ENCODE measurements at places on chromosomes 6 and 20.

DNA sequence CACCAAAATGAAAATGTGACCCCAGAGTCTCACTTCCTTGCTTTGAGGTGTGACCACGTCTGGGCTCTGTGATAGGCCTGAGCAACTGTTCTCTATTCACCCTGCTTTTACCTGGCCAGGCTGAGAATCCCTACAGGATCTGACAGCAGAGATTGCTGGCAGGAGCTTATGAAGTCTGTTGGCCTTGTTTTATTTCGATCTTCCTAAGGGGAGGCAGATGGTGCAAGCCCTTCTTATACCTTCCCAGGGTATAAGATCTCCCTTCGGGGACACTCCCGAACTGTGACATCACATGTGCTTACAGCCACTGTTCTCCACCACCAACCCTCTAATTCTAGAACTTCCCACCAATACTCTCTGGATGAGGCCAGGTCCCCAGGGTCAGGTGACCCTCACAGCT, 26.8 kb downstream of the MYT1 start:
- DNase-seq, result no peak

GRCh38 chr6:156889469-156889868, 112.3 kb downstream of the ARID1B start:
- no peak for DNase-seq

DNA sequence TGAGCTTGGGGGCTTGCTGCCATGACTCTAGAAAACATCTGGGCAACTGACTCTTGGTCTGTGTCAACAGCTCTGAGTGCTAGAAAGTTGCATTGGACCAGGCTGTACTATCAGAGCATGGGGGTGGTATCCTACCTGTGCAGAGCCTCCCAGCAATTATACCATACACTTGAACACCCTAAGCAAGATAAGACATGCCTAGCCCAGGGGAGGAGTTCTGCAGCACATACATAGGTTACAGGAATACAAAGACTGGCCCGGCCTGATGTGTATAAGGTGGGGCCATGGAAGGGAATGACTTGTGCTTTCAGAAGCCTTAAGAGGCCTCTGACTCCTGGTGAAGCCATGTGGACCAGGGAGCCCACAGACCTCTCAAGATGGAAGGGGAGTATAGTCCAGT, 11.4 kb upstream of the MOCS1 start:
- DNase-seq, result no peak

- DNase-seq, result no peak
These were observed 9.0 kb upstream of the MRGBP start for GRCh38 chr20:62787321-62787720.

- DNase-seq, result no peak
These were observed 14.2 kb upstream of the PREX1 start for GRCh38 chr20:48841875-48842529.

DNA sequence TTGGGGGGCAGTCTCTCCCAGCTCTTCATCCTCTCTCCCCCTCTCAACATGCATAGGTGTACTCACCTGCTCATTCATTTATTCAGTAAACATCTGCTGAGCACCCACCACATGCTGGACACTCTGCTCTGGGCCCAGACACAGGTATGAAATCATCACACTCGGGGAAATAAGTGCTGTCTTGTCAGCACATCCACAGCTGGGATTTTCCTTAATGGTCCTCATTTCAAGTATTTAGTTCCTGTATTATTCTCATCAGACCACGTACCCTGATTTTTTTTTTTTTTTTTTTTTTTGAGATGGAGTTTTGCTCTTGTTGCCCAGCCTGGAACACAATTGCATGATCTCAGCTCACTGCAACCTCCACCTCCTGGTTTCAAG, 19.4 kb downstream of the RAB5IF start:
- DNase-seq, result no peak

GRCh38 chr6:88445188-88445965, 279.2 kb upstream of the CNR1 start:
- DNase-seq, result no peak

GRCh38 chr6:14765106-14765505, 480.8 kb upstream of the JARID2 start:
- no peak for DNase-seq

GRCh38 chr6:37826188-37826587, 6.7 kb downstream of the ZFAND3 start:
- no peak for DNase-seq

GRCh38 chr20:22555791-22556564, 28.4 kb downstream of the FOXA2 start:
- no peak for DNase-seq

DNA sequence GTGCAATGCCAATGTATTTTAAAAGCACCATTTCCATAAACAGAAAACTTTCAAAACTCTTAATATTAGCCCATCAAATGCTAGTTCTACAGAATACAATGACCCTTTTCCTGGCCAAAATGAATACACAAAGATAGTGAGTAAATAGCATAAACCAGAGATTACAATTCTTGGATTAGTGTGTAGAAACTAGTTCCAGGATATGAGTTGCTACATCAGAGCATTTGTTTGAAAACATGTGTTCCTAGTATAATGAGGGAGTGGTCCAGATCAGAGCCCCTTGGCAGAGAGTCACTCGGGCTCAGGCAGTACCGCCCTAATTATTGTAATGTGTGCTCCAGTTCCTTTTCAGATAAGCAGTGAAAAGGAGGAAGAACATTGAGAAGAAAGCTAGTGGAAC, 63.7 kb upstream of the COL21A1 start:
- DNase-seq, result peak; percentile 57

GRCh38 chr20:45344168-45344860, 3.9 kb downstream of the SDC4 start:
- peak; percentile 82 for DNase-seq

DNA sequence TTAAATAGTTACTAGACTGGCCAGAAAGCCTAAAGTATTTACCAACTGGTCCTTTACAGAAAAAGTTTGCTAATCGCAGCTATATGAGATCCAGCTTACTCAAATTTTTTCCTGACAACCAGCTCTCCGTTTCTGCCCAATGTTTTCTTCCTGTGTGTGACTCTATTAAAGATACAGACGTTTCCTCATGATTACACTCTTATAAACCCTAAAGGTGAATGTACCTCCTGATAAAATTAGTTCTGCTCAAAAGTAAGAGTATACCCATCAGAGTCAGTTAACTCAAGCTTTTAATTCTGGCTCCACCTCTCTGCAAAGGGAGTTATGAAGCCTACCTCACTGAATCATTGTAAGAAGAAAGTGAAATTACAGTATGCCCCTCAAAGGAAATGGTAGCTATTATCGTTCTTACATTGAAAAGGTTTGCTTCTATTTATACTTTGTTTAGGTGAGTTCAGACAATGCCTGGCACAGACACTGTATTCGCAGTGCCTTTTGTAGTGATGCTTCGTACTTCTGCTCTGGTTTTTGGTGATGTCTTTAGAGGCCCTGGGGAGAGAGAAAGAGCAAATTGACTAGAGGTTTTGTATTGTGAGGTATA, 10.2 kb upstream of the MROH8 start:
- no peak for DNase-seq

GRCh38 chr6:144158133-144158532, 7.8 kb downstream of the STX11 start:
- DNase-seq, result no peak

- DNase-seq, result no peak
These were observed 51.7 kb downstream of the HDGFL1 start for GRCh38 chr6:22621028-22621427.

- DNase-seq, result peak; percentile 30
These were observed 2.2 kb downstream of the HSPA1B start for GRCh38 chr6:31829633-31830283.

DNA sequence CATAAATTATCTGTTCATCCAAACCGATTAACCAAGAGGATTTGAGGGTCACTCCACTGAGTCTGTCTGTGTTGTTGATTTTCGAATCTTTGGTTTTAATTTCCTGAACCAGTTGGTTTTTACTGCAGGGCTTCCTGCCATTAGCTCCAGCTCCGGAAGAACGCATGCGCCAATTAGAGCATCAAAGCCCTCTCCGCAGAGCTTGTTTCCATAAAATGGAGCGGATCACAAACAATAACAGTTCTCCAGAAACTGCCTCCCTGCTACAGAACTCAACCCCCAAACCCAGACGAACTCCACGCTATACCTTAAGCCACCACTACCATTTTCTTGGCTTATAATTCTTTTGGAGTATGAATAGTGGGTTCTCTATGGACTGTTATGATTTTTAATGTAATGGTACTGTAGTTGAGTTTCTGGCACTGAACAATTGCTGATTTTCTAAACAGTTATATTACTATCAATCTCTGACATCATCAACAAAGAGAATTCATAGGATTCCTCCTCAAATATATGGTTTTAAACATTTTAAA, 13.8 kb downstream of the TFAP2A start:
- no peak for DNase-seq

DNA sequence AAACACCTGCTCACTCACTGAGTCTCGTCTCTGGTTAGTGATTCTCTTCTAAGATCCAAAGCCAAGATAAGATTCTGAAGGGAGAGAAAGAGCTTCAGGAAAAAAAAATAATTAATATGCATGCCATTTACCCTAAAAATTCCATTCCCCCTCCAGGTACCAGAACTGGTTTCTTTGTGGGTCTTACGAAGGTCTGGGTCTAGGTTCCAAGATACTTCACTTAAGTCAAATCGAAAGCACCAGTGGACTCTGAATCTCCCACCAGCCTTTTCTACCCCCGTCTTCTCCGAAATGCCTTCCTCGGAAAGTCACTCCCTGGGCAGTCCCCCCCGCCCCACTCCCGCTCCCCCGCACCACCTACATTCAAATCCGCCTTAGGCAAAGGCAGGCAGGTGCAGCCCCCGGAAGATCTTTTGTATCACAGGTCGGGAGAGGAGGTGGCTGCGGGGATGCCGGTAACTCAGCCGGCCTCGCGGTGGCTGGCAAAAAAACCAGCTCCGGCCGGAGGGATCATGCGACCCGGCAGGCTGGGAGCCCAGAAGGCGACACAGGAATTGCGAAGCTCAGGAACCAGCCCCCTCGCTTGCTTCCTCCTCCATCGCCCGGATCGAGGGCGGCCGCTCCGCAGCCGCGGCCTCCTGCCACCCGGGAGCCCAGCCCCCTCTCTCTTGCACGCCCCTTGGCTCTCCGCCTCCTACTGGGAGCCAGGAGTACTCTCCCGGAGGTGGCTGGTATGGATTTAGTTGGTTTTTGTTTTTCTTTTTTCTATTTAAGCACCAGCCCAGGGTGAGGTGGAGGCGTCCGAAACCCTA, at the start of gene BCL2L1:
Gene BCL2L1, minus strand, starts transcription at position 612 of the 812 bp plus-strand sequence. CDS start 650 bp downstream, outside the sequence.
- DNase-seq, result peak; percentile 82

DNA sequence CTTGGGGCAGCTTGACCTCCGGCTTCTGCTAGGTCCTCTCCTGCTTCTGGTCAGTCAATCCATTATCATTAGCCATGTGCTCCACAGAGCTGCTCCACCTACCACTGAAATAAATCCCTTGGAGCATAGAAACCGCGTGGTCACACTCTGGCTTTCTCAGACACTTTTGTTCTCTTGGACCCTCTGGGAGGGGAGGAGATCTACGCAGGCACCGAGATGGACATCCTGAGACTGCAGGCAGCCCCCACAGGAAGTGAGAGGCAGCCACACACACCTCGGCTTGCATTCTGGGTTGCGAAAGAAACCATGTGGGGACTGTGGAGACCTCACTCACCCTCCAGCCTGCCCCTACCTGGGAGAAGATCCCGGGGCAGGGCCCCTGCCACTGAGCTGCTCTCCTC, 79.5 kb downstream of the FYN start:
- no peak for DNase-seq

GRCh38 chr6:28940294-28940857, 16.6 kb upstream of the TRIM27 start:
- peak; percentile 40 for DNase-seq

- DNase-seq, result peak; percentile 14
These were observed at the start of gene RCAN2 for GRCh38 chr6:46491201-46491627. TSS of gene RCAN2 (minus strand) at chr6:46491449.

DNA sequence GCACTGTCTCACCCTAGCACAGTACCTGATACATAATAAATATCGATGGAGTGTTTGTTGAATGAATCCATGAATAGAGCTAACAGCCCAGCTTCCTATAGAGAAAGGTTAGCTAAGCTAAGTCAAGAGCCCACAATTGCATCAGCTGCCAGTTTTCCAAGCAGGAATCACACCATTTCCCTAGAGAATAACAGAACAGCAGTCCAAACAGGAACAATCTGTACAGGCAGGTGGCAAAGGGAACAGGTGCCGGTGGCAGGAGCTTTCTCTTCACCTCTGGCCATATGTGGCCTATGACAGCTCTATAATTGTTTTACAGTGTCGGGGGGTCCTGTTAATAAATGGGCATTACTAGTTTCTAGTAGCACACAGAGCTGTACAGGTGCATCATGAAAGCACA, 38.8 kb downstream of the ISM1 start:
- DNase-seq, result no peak

DNA sequence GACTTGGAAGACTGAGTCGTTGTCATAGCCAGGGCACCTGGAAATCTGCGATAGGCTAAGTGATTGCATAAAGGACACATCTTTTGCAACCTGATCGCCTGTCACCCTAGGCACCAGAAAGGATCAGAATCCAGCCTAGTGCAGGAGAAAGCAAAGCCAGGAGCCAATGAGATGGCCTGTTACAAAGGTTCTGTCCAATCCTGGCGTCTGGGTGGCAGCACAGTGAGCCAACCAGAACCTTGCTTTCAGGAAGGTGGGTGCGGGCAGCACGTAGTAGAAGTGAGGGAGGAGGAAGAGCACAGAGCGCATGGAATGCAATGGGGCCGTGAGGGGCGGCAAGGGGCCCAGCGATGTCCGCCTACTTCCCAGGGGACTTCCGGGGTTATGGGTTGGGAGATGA, 120.4 kb upstream of the GGTLC1 start:
- no peak for DNase-seq

DNA sequence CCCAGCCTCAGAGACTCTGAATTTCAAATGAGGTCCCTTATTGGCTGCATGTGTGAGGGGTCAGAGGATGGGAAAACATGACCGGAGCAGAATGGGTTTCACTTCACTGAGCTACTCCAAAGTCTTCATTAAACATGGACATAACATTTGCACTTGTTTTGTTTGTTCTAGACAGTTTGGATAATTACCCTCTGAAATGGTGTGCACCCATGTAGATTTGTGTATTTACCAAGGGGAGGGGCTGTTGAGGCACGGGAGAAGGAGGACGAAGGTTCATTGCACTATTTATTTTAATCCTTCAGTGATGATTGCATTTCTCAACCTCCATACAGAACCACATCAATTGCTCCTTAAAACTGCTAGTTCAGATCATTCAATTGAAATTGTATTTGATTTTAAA, 364.2 kb downstream of the TFAP2B start:
- no peak for DNase-seq

- DNase-seq, result no peak
These were observed 8.0 kb upstream of the COMMD7 start for GRCh38 chr20:32751293-32751692.

DNA sequence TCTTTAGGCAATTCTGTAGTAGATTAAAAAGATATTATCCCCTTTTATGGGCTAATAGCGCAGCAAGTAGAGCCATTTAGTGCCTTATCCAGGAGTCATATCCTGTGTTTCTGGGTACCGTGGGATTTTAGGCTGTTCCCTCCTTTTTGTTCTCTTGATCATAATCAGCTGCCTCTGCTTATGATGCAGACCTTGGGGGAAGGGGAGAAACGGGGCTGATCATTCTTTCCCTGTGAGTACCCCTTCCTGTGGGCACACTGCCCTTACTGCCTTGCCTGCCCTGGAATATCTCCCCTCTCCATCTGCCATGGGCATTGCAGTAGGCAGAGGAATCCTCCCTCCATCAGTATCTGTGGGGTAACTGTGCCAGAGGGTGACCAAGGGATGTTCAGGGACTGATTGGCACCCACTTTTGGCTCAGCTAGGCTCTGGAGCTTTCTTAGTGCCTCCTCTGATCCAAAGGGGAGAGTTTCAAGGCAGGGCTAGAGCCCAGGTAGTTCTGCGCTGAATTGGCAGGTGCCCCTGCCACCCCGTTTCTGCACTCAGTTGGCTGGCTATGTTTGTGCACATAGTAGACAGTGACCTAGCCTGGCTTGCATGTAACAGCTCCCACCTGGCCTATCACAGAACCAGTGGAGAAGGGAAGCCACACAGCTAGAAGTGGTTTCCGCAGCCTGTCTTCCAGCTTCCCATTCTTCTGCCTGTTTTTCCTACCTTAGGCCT, 103.3 kb downstream of the FIG4 start:
- DNase-seq, result peak; percentile 17

Data from fibroblast of the conjunctiva (primary cell).